ENCODE measurements at places on chromosomes 6 and 20.
A peak's percentile ranks its signal among the peaks of the same experiment; 100 is the strongest.

- H3K4me3 ChIP-seq = no peak overlapping the region
- no peak overlapping the region for H3K27ac ChIP-seq
- no peaks in the 10 kb centered on the region for H3K36me3 ChIP-seq
- no peaks in the 10 kb centered on the region for H3K4me1 ChIP-seq
Measured at GRCh38 chr6:8389036-8389818, 46.1 kb downstream of the SLC35B3 start.

DNA sequence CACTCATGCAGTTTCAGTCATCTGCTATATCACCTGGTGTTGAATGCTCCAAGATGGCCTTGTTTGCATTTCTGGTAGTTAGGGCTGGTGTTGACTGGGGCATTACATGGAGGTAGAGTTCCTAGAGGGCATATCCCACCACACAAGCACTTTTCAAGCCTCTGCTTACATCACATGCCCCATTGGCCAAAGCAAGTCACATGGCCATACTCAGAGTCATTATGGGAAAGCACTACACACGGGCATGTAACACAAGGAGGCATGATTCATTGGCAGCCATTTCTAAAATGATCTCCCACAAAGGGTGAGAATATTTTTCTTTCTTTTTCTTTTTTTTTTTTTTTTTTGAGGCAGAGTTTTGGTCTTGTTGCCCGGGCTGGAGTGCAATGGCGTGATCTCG lies 73.2 kb downstream of the TRMT6 start:
- H3K36me3 ChIP-seq = no peaks in the 10 kb centered on the region
- H3K4me3 ChIP-seq = no peak overlapping the region
- no peaks in the 10 kb centered on the region for H3K4me1 ChIP-seq
- H3K27me3 ChIP-seq = no peaks in the 10 kb centered on the region
- H3K27ac ChIP-seq = no peak overlapping the region

DNA sequence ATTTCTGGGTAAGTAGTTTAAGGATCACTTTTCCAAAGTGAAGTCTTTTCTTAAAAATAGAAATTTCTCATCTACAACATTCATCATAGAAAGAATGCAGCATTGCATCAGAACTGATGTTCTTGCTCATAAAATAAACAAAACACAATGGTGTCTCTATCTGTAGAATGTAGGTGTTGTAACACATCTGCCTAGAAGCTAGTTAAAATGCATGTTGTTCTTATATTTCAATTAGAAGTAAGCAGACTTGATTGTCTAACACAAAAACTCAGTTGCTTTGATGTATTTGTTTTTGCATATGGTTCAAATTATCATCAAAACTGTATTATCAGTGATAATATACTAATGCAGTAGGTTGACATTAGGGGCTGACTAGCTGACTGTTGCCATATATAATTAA lies 654.7 kb upstream of the FLRT3 start:
- H3K27ac ChIP-seq = no peak overlapping the region
- H3K4me1 ChIP-seq = no peaks in the 10 kb centered on the region
- H3K27me3 ChIP-seq = no peaks in the 10 kb centered on the region

DNA sequence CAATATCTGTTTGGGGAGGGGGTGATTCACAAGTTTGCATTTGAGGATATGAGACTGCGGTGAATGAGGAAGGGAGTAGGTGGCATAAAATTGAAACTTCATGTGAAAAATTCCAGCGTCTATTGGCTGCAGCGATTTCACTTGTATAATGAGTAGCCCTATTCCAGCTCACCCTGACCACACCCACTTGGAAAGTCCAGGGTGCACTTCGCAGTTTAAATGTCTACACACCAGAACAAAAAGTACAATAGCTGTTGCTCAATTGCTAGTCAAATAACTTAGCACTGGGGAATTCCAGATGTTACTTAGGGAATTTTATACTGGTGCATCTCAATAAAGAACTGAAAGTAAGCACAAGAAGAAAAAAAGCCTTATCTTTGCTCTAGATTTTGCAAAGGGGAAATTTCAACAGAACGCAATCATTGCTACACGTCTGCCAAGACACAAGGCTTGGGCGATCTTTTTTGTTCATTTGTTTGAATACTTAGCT lies 6.3 kb downstream of the TNFAIP3 start:
- H3K36me3 ChIP-seq = peaks cover 37% of the 10 kb centered on the region
- DNase-seq = peak; percentile 59
- H3K27ac ChIP-seq = peak overlapping the region; percentile 33

- H3K36me3 ChIP-seq = no peaks in the 10 kb centered on the region
- H3K27me3 ChIP-seq = no peaks in the 10 kb centered on the region
- no peaks in the 10 kb centered on the region for H3K4me1 ChIP-seq
- H3K27ac ChIP-seq = no peak overlapping the region
- no peak overlapping the region for H3K4me3 ChIP-seq
Measured at GRCh38 chr6:80234908-80235307, 128.4 kb downstream of the BCKDHB start.

DNA sequence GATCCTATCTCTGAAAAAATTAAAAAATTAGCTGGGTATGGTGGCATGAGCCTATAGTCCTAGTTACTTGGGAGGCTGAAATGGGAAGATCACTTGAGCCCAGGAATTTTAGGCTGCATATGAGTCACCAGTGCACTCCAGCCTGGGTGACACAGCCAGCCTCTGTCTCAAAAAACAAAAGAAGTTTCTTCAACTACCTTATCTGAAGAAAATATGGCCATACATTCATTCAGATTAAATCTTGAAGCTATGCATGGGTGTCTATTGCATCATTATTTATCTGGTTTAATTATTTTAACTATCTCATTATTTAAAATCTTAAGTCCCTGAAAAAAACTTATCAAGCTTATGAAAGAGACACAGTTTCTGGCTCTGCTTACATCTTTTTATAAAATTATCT lies 204.1 kb downstream of the SIM1 start:
- DNase-seq = no peak
- no peaks in the 10 kb centered on the region for H3K27me3 ChIP-seq
- no peak overlapping the region for H3K4me3 ChIP-seq
- no peaks in the 10 kb centered on the region for H3K36me3 ChIP-seq
- H3K4me1 ChIP-seq = no peaks in the 10 kb centered on the region

DNA sequence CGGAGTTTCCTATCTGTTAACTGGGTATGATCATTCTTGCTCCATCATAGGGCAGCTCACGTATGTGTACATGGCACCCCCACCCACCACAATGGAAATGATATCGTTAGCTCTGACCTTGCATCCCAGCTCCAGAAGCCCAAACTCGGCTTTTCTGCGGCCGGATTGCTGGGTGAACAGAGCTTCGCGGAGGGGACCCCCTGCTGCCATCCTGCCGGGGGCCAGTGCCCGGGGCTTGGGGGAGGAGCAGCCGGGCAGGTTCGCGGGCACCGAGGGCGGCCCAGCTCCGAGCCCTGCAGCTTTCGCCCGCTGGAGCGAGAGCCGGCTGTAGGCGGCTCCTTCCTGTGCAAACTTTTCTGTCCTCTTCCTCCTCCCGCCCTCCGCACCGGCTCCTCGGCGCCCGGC lies 24.9 kb upstream of the FUCA2 start:
- no peaks in the 10 kb centered on the region for H3K36me3 ChIP-seq
- no peak for DNase-seq
- H3K27ac ChIP-seq = peak overlapping the region; percentile 51
- peak overlapping the region; percentile 62 for H3K4me3 ChIP-seq
- peaks cover 7% of the 10 kb centered on the region for H3K4me1 ChIP-seq
- H3K27me3 ChIP-seq = no peaks in the 10 kb centered on the region

DNA sequence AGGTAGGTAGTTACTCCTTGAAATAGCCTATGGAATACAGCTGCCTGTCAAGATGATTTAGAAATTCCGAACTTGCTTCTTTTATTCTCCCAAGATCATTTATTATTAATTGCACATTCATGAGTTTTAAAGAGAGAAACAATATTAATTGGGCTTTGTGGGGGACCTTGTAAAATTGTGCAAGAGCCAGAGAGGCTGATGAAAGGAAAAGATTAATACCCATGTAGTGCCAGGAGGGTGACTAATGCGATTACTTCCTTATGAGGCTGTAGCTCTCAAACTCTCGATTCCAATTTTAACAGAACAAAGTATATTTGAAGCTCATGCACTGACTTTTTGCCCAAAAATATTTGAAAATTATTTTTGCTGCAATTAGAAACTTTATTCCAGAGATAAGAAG lies 423.8 kb upstream of the ID4 start:
- DNase-seq = no peak
- H3K4me3 ChIP-seq = no peak overlapping the region
- no peaks in the 10 kb centered on the region for H3K4me1 ChIP-seq
- no peaks in the 10 kb centered on the region for H3K27me3 ChIP-seq
- H3K27ac ChIP-seq = peak overlapping the region; percentile 51
